ENCODE measurements at places on chromosomes 11 and 22.

DNA sequence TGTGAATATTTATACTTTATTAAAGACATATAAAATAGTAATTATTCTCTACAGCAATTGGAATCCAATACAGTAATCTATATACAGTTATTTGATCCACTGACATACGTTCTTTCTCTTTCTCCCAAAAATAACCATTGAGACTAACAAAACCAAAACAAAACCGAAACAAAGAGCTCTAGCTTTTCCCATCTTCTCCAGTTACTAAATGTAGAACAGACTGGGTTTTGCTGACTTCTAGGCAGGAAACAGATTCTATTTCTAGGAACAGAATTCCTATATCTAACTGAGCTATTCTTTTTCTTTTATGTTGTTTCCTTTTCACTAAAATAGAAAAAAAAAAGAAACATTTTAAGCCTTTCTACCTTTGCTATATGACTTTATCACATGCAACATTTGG lies 80.1 kb downstream of the PACS1 start:
- no peak for DNase-seq

DNA sequence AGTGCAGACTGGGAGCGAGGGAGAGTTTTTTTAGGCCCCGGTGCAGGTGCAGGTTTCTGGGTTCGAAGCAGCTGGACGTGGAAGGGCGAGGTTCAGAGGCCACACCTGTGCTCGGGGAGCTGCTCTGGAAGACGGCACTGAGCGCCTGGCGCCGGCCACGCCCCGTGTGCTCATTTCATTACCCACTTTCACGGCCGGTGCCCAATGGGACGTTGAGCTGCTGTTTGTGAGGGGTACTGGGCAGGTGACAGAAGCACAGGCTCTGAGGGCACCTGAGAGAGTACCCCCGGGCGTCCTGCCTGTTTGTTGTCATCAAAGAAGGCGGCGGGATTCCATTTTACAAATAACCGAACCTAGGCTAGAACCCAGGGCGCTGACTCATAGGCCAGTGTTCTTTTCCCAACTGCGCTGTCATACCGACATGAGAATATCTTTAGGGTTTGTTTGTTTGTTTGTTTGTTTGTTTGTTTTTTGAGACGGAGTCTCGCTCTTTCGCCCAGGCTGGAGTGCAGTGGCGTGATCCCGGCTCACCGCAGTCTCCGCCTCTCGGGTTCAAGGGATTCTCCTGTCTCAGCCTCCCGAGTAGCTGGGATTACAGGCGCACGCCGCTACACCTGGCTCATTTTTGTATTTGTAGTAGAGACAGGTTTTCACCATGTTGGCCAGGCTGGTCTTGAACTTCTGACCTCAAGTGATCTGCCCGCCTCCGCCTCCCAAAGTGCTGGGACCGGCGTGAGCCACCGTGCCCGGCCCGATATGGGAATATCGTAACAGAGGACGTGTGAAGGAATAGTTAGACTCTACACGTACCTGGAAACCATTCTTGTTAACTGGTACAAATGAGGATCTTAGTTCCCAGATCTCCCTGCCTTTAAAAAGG lies 16.6 kb upstream of the SPTBN2 start:
- no peak for DNase-seq

DNA sequence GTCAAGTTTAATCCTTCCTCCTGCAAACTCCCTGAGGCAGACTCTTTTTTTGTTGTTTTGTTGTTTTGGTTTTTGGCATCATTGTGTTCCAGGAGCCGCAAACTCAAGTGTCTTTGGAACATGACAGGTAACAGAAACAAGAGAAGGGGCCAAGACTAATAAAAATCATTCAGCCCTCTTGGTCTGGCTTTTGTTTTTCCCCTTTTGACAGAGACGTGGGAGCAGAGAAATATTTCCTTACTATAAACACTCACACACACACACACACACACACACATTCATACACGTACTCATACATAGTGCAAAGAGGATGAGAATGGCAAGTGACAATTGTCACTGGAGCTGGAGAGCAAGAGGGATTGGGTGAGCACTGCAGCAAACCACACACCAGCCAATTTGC lies 10.4 kb upstream of the ASPHD2 start:
- no peak for DNase-seq

GRCh38 chr11:134642206-134642605 lies 230.2 kb upstream of the B3GAT1 start:
- DNase-seq, result no peak

- DNase-seq, result no peak
Measured at GRCh38 chr11:47997063-47998053, 17.0 kb downstream of the PTPRJ start.
